Upper lobe of right lung (tissue), 1 donor: ENCODE measurements at places on chromosomes 16 and 17.

DNA sequence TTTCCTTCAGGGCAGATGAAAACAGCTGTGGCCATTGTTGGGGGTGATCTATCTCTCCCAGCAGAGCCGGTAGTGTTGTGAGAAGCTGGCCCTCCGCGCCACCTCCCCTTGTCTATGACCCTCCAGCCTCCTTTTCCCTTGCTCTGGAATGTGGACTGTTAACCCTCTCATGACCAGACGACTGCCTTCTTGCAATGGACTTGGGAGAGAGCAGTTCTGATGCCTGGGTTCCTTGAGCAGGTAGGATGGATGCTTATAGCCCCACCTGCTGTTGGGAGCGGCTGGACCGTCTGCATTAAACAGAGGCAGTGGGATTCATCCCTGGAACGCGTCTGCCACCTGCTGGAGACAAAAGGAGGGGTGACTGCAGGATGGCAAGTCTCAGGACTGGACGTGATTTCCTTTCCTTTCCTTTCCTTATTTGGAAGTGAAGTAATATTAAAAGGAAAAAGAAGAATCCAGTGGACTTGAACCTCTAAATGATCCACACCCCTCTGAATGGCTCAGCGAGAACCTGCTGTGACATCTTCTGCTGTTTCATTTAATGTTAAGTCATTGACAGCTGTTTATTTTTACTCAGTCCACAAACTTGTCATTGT, 1.8 kb upstream of the SOST start:
- peaks cover 4% of the 10 kb centered on the region for H3K4me1 ChIP-seq
- H3K27me3 ChIP-seq, result peaks cover 11% of the 10 kb centered on the region
- H3K27ac ChIP-seq, result no peak overlapping the region
- H3K36me3 ChIP-seq, result no peaks in the 10 kb centered on the region

- peaks cover 19% of the 10 kb centered on the region for H3K27me3 ChIP-seq
- peak overlapping the region; percentile 58 for H3K4me3 ChIP-seq
- no peaks in the 10 kb centered on the region for H3K36me3 ChIP-seq
Measured at GRCh38 chr17:44775838-44776621, 17.2 kb downstream of the ADAM11 start.

GRCh38 chr17:5683241-5683640, 98.9 kb upstream of the NLRP1 start:
- DNase-seq, result peak; percentile 26
- H3K4me3 ChIP-seq, result no peak overlapping the region
- H3K27ac ChIP-seq, result no peak overlapping the region
- no peaks in the 10 kb centered on the region for H3K36me3 ChIP-seq

- no peak overlapping the region for H3K27ac ChIP-seq
- no peak overlapping the region for H3K4me3 ChIP-seq
- DNase-seq, result no peak
- H3K4me1 ChIP-seq, result no peaks in the 10 kb centered on the region
- H3K36me3 ChIP-seq, result no peaks in the 10 kb centered on the region
Measured at GRCh38 chr17:66227212-66228045, 1.8 kb downstream of the APOH start.

- peak overlapping the region; percentile 19 for H3K27ac ChIP-seq
- H3K36me3 ChIP-seq, result no peaks in the 10 kb centered on the region
- H3K4me3 ChIP-seq, result no peak overlapping the region
- peaks cover 70% of the 10 kb centered on the region for H3K4me1 ChIP-seq
Measured at GRCh38 chr16:8958344-8959167, 5.2 kb downstream of the USP7 start.
